Epithelial cell of esophagus (primary cell): ENCODE measurements at places on chromosomes 7 and 10.
A peak's percentile ranks its signal among the peaks of the same experiment; 100 is the strongest.

DNA sequence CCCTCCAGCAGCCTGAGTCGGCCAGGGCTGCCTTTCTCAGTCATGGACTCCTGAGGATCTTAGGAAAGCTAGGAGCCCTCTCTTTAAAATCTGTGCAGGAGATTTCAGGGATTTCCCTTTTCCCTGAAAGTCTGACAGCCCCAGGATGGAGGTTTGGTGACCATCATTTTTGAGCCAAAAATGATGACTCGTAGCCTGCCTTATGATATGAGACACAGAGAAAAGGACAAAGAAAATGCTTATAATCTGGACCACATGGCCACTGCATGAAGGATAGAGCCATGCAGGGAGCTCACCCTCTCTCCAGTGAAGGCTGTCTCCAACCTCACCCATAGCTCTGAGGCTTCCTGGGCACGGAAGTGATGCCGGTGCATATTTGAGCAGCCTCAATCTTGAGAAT is 106.6 kb upstream of the CHST15 start:
- DNase-seq, result no peak

DNA sequence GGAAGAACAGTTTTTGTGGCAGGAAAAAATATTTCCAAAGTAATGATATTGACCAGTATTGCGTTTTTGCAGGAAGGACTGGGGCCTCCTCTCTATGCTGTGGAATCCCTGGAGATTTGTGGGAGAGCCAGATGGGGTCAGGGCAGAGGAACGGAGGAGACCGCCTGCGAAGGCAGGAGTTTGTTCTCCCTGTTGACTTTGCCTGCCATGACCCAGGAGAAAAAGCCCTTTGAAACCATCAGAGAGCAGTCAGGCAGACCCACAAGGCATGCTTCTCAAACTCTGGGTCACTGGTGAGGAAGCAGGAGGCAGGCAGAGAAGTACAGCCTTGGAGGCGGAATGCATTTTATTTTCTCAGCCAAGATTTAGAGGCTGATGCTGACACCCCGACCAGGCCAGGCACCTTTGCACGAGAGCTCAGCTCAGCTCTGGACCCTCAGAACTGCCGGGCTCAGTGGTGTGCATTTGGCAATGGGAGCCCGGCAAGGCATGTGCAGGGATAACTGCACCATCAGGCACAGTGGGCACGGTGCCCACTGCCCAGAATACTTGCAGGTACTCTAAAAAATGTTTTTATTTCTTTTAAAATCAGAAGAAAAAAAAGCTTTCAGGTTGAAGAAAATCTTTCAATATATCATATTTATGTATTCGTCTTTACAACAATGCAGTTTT is 410.4 kb downstream of the RPS24 start:
- DNase-seq, result no peak

GRCh38 chr7:39383136-39383535 is 183.1 kb upstream of the YAE1 start:
- DNase-seq, result no peak

GRCh38 chr7:82501346-82501745 is 57.8 kb upstream of the CACNA2D1 start:
- DNase-seq, result no peak

DNA sequence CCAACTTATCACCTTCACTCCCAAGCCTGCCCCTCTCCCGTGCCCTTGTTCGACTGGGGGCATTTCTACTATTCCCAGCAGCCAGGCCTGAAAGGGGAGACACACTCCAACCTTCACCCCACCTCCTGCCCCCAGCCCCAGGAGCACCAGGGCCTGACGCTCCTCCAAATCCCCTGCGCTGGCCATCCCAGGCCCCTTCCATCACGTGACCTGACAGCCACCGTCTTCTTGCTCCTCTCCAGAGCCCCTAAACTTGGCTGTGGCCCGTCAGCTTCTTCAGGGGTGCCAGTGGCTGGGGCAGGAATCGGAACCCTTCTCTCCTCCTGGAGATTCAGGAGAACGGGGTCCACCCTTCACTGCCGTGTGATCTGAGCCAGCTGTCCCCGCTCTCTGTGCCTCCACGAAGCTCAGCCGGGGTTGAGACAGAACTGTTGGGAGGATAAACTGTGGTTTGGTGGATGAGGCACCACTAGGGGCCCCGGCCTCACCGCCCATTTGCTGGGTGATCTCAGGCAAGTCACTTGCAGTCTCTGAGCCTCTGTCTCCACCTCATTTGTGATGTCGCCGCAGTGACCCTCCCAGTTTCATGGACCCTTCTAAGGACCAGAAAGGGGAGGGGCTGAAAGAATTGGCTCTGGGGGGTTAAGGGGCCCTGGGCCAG is 91.0 kb downstream of the MYL10 start:
- DNase-seq, result no peak

- peak; percentile 39 for DNase-seq
These were observed 28.6 kb downstream of the SORBS1 start for GRCh38 chr10:95532536-95532935.

DNA sequence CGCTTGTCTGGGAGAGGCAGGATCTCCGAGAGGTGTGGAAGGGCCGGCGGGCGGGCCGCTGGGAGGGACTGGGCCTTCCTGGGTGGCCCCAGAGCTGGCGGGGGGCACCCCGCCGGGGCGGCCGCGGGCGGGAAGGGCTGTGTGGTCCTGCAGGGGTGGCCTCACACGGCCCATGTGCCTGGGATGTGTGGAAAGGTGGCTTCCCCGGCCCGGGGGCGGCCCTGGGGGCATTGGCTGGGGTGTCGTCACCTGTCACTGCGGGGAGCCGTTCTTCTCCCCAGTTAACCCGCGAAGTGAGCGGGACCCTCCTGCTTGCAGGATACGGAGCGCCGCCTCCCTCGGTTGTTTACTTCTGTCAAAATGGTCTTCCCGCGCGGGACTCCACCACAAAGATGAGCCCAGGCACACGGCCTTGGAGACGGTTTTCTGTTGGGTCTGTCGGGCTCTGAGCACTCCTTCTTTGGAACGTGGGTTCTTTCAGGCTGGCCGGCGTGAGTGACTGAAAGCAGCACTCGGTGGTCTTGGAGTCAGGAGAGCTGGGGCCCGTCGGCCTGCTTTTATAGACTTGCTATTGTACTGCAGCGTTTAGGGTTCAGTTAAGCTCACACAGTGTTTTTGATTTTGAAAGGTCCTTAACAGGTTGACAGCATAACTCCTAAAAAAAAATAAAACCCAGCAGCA is 700 bp downstream of the SMC3 start:
- DNase-seq, result peak; percentile 20

DNA sequence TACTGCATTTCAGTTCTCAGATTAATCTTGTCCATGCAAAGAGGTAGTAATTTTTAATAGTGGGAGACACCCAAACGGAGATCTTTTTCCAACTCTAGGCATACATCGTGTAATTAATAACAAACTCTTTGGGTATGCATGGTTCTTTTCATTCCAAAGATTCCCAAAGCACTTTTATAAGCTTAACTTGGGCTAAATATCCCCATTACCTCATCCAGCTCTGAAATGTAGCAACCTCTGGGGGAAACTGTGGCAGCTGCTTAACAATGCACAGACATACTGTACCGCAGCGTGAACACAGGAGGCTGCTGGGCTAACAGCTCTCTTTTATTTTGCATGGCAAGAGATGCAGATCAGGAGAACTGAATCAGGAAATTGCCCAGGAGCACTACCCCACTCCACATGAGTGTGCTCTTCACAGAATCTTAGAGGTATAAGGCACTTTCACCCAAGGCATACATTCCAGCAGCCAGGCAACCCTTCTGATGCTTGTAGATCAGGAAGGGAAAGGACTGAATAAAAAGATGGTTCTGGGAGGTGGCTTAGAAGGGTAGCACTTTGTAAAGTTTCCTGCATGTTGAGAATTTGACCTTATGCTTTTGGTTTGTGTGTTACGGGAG is 114.4 kb upstream of the GLI3 start:
- DNase-seq, result no peak

DNA sequence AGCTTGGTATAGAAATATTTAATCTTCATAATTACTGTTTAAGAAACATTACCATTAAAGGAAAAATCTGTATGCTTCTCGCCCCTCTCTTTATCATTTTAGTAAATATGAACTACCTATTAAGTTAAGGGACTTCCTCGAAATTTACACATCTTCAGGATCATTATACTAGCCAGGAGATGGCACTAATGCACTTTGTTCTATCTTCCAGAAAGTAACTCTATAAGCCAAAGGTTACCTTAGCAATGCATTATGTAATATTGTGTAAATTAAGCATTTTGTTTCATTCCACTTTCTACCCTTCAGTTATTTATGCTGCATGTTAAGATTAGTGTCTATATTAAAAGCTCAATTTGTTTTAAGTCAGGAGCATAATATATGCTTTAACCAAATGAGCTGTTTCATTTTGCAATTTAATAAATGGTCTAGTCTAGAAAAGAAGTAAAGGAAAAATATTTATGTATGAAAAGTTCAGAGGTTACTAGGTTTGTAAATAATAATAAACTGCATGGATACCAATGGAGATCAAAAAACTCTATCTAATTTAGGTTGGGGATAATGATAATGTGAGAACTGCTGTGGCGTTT is 128.5 kb downstream of the ANKRD7 start:
- DNase-seq, result peak; percentile 66

GRCh38 chr10:128962182-128962581 is 504.9 kb upstream of the MGMT start:
- DNase-seq, result no peak
